ENCODE measurements at places on chromosomes 12 and 14.

DNA sequence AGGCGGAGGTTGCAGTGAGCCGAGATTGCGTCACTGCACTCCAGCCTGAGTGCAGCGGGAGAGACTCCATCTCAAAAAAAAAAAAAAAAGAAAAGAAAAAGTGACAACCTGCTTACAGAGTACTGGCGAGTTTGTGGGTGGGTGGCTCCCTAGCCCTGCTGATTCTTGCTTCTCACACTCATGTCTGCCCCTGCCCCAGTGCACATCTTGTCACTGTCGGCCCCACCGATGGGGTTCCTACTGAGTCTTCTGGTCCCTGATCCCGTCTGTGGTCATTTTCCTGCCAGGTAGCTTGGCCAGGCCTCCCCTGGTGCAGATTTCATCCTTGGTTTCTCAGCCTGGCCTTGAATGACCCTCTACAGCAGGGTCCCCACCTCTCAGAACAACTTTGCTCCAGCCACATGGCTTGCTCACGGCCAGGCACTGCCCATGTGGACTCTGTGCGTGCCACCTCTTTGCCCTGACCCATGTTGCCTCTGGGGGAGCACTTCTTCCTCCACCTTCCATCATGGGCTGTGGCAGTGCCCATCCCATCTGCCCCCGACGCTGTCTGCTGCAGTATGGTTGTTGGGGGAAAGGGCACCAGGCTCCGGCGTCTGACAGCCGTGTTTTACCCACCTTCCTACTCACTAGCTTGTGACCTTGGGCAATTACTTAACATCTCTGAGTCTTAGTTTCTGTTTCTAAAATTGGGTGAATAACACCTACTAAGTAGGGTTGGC lies 2.1 kb upstream of the PTPN6 start:
- no peak for DNase-seq

- DNase-seq: no peak
These were observed 59.9 kb downstream of the TTC9 start for GRCh38 chr14:70701610-70702009.

- no peak for DNase-seq
These were observed 13.5 kb downstream of the PSMA6 start for GRCh38 chr14:35305633-35306032.

- no peak for DNase-seq
These were observed 8.3 kb upstream of the GPX2 start for GRCh38 chr14:64950889-64951288.

DNA sequence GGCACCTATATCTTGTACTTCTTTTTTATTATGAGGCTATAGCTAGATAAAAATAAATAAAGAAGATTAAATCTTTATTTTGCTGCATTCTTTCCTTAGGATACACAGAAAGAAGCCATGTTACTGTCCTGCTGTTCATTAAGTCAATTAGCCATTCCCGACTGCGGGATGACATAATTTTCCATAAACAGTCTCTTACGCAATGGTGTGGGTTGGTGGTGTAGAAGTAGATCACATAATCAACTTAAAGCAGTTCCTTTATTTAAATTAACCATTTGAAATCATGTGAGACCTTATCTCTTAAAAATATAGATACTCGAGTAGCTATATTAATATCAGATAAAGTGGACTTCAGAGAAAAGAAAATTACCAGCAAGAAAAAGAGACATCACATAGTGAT lies 40.2 kb downstream of the TAOK3 start:
- no peak for DNase-seq
